ENCODE measurements at places on chromosomes 1 and 21.

DNA sequence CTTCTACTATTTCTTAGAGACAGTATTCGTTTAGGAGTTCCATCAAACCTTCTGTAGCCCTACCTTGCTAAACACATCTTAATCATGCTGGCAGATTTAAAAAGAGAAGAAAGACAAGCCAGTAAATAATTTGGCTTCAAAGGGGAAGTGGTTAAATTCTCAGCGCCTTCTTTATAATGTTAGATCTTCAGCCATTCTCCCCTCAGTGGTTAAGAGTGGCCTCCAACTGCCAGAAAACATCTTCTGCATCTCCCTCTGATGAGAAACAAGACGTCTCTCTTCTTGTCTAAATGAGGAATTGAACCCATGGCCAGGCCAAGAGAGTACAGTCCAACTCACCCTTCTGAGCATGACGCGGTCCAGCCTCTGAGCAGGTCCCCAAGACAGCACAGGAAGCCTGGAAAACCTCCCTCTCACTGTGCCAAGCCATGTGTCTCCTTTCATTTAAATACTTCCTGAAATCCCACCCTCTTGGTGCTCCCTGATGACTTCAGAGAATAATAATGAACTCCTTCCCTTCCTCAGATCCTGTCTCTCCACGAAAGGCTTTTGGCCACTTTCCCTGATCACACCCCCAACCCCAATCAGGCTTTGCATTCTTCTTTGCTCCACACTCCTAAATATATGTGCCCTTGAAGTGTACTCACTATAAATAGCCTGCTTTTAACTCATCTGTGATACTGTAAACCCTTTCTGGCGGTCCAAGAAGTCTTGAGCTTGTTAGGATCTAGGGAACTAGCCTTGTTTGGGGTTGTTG is 16.4 kb upstream of the LRRC52 start:
- DNase-seq, result no peak

- DNase-seq, result no peak
These were observed 71.6 kb upstream of the C1orf21 start for GRCh38 chr1:184315254-184315653.

- no peak for DNase-seq
These were observed 296.2 kb upstream of the VAMP3 start for GRCh38 chr1:7474786-7475502.

DNA sequence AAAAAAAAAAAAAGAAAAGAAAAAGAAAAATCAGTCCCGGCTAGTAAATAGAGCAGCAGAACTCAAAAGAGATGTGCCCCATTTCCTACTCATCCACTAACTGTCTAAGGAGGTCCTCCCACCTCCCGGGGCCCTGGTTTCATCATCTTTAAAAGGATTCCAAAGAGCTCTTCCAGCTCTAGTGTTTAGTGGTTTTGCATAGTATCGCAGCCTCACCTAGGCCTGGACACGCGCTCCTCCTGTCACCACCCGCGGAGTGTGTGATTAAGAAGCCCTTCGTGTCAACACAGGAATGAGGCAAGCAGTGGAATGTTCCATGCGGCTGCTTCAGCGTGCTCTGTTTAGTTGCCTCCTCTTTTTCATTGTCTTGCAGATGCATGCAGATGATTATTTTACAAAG is 49.0 kb downstream of the LBR start:
- DNase-seq, result no peak

GRCh38 chr1:78121710-78122109 is 75.9 kb downstream of the GIPC2 start:
- no peak for DNase-seq

GRCh38 chr1:22747021-22747734 is 36.5 kb downstream of the EPHB2 start:
- no peak for DNase-seq
